Ureter (tissue), 1 donor: ENCODE measurements at places on chromosomes 4 and X. TPM values are rescaled to one million over a fixed set of nuclear protein-coding genes. Genes with fewer than 3 reads are reported as not detected.

XAGE5 gene
- total RNA-seq = not detected

DCAF4L1 gene
- total RNA-seq = 0.36 TPM

SPANXN2 gene
- total RNA-seq = not detected

RIPPLY1 gene
- not detected for total RNA-seq

RRAGB gene
- 35.9 TPM for total RNA-seq

REPS2 gene
- 24.3 TPM for total RNA-seq

AREG gene
- total RNA-seq = 7.4 TPM

SCD5 gene
- 7.3 TPM for total RNA-seq

ASB12 gene
- total RNA-seq = 2.1 TPM

GYPE gene
- 1.8 TPM for total RNA-seq

DNA sequence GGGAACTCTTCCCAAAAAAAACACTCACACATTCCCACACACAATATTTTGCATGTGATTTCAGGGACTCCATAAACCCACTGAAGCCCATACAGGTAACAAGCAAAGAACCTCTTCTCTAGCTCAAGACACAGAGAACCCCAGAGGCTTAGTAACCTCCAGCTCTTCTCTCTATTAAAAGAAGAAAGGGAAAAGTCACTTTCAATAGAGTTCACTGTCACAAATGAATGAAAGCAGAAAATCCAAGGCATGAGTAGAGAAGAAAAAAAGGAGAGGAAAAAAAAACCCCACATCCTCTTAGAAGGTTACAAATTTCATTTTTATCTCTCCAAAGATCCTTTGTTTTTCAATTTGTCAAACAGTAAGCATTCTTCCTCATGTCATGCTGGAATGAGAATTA is 30.7 kb upstream of the DCLK2 start:
- no peak for DNase-seq

- no peak for DNase-seq
These were observed 21.9 kb downstream of the STK26 start for GRCh38 chrX:132044953-132045352.

GRCh38 chr4:184641022-184641421 is 8.2 kb downstream of the CASP3 start:
- no peak for DNase-seq

DNA sequence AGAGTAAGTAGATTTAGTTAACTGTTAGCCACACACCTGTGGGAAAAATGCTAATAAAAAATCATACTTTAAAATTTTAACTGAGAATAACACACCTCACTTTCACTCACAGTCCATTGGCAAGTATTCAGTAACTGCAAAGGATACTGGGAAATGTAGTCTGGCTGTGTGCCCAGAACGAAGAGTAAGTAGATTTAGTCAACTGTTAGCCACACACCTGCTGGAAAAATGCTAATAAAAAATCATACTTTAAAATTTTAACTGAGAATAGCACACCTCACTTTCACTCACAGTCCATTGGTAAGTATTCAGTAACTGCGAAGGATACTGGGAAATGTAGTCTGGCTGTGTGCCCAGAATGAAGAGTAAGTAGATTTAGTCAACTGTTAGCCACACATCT is 178.4 kb upstream of the NWD2 start:
- no peak for DNase-seq

- no peak for DNase-seq
These were observed 206.5 kb upstream of the STS start for GRCh38 chrX:6941041-6941440.

- no peak for DNase-seq
These were observed 152.2 kb downstream of the ASMT start for GRCh38 chrX:1767026-1767425.

- DNase-seq = peak; percentile 50
These were observed 627 bp downstream of the CDKN2AIP start for GRCh38 chr4:183445097-183445428.

- no peak for DNase-seq
These were observed 48.3 kb upstream of the WDR1 start for GRCh38 chr4:10164877-10165283.

GRCh38 chr4:99029852-99030251 is 34.3 kb downstream of the METAP1 start:
- DNase-seq = no peak

DNA sequence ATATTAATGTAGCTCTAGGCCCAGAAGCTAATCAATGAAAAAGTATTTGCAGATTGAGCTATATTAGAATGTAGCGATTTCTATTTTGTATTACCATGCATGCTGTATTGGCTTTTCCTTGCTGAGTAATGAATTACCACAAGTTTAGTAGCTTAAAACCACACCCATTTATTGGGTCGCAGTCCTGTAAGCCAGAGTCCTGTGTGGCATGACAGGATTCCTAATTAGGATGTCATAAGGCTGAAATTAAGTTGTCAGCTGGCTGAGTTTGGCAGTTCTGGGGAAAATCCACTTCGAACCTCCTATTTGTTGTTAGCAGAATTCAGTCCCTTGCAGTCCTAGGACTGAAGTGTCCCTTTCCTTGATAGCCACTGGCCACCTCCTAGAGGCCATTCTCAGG is 50.3 kb upstream of the HHIP start:
- DNase-seq = no peak

GRCh38 chr4:181376058-181376457 is 867.1 kb upstream of the TENM3 start:
- DNase-seq = no peak

DNA sequence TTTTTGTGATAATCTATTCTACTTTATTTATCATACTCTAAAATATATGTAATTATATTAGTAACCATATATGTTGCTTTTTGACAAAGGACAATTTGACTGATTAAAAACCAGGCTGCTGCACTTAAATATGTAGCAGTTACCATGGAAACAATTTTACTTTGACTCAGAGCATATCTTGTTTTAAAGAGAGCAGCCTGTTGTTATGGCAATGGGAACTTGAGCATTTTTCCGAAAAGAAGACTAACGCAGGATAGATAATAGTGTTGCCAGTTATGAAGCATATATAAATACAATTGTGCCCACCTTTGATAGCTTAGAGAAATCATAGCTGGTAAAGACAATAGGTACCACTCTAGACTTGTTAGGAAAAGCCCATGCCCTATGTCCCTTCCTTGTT is 283.0 kb downstream of the GASK1B start:
- no peak for DNase-seq

DNA sequence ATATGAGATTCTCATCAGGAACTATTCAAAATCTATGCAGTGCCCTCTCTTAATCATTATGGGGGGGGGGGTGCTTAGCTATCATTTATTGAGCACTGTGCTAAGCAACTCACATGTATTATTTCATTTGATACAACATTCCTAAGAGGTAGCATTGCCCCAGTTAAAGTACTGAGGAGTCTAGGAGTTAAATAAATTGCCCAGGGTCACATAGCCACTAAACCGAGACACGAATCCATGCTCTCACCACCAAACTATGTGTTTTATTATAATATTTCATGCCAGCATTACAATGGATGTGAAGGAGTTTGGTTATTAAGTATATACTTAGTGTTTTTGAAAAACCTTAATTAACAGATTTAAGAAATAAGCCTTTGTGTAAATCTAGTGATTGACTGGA is 131.4 kb downstream of the CBR4 start:
- DNase-seq = no peak

GRCh38 chr4:73034896-73035295 is 34.6 kb downstream of the COX18 start:
- DNase-seq = no peak

DNA sequence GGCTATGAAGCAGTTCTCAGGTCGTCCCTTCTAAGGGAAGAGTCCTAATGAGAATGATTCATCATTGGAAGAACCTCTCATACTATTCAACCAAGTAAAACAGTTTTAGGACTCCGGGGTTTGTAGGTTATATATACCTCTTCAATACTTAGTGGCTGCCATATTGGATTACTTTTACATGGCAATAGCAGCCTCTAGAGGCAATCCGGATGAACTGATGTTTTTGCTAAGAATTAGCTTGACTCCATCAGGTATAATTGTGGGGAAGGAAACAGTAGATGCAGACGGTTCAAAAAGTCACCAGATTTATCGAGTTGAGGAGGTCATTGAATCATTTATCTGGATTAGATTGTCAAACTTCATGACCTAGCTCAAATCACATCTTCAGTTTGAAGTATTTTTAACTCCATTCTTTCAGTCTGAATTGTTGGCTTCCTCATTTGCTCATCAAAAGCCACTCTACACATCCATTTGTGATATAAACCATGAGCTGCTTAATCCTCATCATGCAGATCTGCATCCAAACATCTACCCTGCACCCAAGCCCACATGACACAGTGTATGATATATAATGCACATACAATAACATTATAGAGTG is 28.4 kb downstream of the GUCY1B1 start:
- DNase-seq = no peak

DNA sequence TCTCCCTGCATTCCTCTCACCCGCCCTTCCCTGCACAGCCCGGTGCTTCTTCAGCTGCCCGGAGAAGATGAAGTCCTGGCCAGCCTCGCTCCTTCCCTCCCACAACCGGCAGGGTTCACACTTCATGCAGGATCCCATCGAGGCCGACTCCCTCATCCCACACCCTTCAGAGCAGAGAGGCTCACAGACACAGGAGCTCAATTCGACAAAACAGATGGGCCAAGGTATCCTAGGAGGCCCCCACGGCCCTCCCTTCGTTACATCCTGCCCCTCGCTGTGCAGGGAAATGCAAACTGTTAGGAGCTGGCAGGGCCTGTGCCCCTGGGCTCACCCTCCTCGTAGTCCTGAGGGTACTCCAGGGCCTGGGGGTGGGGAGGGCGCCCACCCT is 238.1 kb downstream of the DHRSX start:
- DNase-seq = no peak

DNA sequence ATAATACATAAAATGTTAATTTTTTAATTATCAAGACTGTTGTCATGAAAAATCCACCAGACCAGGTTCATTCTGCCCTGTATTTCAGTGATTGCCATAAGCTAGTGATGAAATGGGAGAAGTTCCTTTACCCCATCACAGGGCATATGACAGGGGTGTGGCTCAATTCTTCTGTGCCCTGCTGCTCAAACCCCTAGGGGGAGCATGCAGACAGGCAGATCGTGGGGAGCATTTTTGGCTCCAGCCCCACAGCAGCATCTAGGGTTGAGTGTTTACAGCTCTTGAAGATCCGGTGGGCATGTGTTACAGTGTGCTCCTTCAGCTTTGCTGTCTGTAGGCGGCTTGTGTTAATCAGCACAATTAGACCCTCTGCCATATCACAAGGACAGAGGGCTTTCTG is 700.7 kb downstream of the PCDH18 start:
- no peak for DNase-seq

DNA sequence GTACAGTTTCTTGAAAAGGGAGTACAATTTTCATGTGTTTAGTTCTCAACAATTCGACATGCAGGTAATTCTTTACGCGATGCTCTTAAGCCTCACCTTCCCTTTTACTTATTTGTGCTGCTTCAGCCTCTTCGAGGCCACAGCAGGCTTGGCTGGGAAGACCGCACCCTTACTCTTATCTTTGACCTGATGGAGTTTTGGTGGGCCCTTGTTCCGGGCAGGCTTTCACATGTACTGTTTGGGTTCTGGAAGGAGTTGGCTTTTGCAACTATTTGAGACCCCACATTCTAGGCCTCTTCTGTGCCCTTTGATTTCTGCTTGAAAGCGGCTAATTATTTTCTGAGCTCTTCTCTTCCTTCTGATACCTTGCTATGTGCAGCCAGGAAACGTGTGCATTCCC is 60.2 kb downstream of the FAM193A start:
- DNase-seq = no peak

- DNase-seq = no peak
These were observed 4.4 kb upstream of the PRDX4 start for GRCh38 chrX:23662853-23663252.

DNA sequence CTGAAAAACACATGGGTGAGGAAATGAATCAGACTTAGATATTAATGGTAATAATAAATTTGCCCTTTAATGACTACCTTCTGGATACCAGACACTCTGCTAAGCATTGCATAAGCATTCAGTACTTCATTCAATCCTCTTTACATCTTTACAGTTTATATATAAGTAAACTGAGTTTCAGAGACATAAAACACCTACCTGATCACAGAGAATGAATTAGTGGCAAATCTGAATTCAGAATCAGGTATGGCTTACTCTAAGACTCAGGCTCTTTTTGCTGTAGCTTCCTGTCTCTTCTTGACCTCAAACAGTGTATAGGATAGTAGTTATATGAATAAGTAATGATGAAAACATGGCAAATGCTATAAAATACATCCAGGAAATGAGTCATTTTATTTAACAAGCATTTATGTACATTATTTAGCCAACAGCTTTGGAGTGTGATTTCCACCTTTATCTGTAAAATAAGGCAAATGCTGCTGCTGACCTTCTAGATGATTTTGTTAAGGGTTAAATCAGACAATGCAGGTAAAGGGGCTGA is 83.9 kb downstream of the VEGFC start:
- no peak for DNase-seq

- no peak for DNase-seq
These were observed 9.5 kb upstream of the C4orf51 start for GRCh38 chr4:145670422-145670821.

GRCh38 chrX:121456315-121456714 is 408.9 kb downstream of the GLUD2 start:
- no peak for DNase-seq

GRCh38 chrX:49111791-49112190 is 11.7 kb downstream of the GPKOW start:
- no peak for DNase-seq

DNA sequence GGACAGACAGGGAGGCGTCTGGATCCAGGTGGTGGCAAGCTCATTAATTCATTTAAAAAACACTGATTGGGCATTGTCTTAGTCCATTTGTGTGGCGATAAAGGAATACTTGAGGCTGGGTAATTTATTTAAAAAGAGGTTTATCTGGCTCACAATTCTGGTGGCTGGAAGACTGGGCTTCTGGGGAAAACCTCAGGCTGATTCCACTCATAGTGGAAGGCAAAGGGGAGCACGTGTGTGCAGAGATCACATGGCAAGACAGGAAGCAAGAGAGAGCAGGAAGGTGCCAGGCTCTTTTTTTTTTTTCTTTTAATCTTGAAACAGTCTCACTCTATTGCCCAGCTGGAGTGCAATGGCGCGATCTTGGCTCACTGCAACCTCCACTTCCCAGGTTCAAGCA is 100.2 kb upstream of the METTL14 start:
- no peak for DNase-seq
